ENCODE measurements at places on chromosomes 11 and 22.

- H3K36me3 ChIP-seq: no peaks in the 10 kb centered on the region
- H3K4me3 ChIP-seq: no peak overlapping the region
- DNase-seq: no peak
- H3K27ac ChIP-seq: no peak overlapping the region
Measured at GRCh38 chr11:61769946-61770683, 17.7 kb downstream of the MYRF start.

GRCh38 chr11:26191193-26191592, 140.7 kb upstream of the ANO3 start:
- H3K27me3 ChIP-seq: no peaks in the 10 kb centered on the region
- H3K36me3 ChIP-seq: no peaks in the 10 kb centered on the region
- no peak for DNase-seq
- H3K27ac ChIP-seq: no peak overlapping the region

DNA sequence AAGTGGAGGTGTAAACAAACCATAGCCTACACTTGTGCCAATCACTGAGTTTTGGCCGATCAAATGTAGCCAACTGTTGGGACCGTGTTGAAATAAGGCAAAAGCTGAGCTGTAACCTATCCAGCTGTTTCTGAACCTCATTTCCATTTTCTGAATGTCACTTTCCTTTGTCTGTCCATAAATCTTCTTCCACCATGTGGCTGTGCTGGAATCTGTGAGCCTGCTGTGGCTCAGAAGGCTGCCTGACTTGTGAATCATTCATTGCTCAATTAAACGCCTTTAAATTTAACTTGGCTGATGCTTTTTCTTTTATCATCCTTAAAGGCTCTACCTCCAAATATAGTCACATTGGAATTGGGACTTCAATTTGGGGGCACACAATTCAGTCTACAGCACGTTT, 203.1 kb upstream of the MPPED2 start:
- no peak overlapping the region for H3K27ac ChIP-seq
- H3K27me3 ChIP-seq: no peaks in the 10 kb centered on the region
- H3K4me3 ChIP-seq: no peak overlapping the region
- H3K36me3 ChIP-seq: no peaks in the 10 kb centered on the region
- DNase-seq: no peak

GRCh38 chr11:10807493-10808234, 1.1 kb downstream of the EIF4G2 start:
- H3K4me3 ChIP-seq: peak overlapping the region; percentile 95
- H3K36me3 ChIP-seq: peaks cover 28% of the 10 kb centered on the region
- peaks cover 30% of the 10 kb centered on the region for H3K4me1 ChIP-seq
- no peaks in the 10 kb centered on the region for H3K27me3 ChIP-seq
- peak; percentile 16 for DNase-seq
- H3K27ac ChIP-seq: peak overlapping the region; percentile 99

DNA sequence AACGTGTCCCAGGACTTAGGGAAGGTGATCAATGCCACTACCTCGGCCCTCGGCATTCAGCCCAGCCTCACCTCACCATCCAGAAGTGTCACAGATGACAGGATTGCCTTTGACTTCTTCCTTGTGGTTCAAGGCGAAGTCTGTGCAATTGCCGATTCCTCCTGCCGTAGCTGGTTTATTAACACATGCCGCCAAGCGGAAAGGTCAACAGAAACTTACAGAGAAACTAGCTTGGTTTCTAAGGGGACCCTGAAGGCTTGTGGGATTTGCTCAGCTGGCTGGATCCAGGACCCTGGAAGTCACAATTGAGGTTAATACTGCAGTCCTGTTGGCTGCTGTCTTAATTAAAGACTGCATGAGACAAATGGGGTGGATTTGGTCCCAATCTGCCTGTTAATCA, 65.6 kb downstream of the SHANK2 start:
- no peak overlapping the region for H3K27ac ChIP-seq
- H3K27me3 ChIP-seq: peaks cover 2% of the 10 kb centered on the region
- no peak overlapping the region for H3K4me3 ChIP-seq
- H3K36me3 ChIP-seq: no peaks in the 10 kb centered on the region

- H3K4me1 ChIP-seq: peaks cover 9% of the 10 kb centered on the region
- H3K27me3 ChIP-seq: no peaks in the 10 kb centered on the region
- no peak for DNase-seq
- no peak overlapping the region for H3K4me3 ChIP-seq
- H3K27ac ChIP-seq: no peak overlapping the region
Measured at GRCh38 chr11:46827995-46828394, 18.1 kb downstream of the CKAP5 start.

- H3K27me3 ChIP-seq: peaks cover 61% of the 10 kb centered on the region
- no peaks in the 10 kb centered on the region for H3K4me1 ChIP-seq
Measured at GRCh38 chr22:49286181-49286760, 541.4 kb downstream of the BRD1 start.

- no peak for DNase-seq
- peaks cover 19% of the 10 kb centered on the region for H3K4me1 ChIP-seq
- H3K27me3 ChIP-seq: no peaks in the 10 kb centered on the region
- no peaks in the 10 kb centered on the region for H3K36me3 ChIP-seq
- H3K27ac ChIP-seq: no peak overlapping the region
- no peak overlapping the region for H3K4me3 ChIP-seq
Measured at GRCh38 chr22:36245805-36246356, 6.6 kb upstream of the APOL2 start.

GRCh38 chr11:110716361-110716760, 4.1 kb upstream of the ARHGAP20 start:
- H3K36me3 ChIP-seq: no peaks in the 10 kb centered on the region
- H3K27me3 ChIP-seq: no peaks in the 10 kb centered on the region
- H3K4me3 ChIP-seq: no peak overlapping the region
- H3K27ac ChIP-seq: no peak overlapping the region

- peaks cover 12% of the 10 kb centered on the region for H3K4me1 ChIP-seq
- H3K36me3 ChIP-seq: peaks cover 9% of the 10 kb centered on the region
- no peak for DNase-seq
- H3K27ac ChIP-seq: peak overlapping the region; percentile 14
- H3K4me3 ChIP-seq: no peak overlapping the region
Measured at GRCh38 chr11:62680825-62681240, 2.0 kb upstream of the UBXN1 start.

Measured in esophagus squamous epithelium (tissue), 5 donors.